ENCODE measurements at places on chromosomes 7 and 10.

DNA sequence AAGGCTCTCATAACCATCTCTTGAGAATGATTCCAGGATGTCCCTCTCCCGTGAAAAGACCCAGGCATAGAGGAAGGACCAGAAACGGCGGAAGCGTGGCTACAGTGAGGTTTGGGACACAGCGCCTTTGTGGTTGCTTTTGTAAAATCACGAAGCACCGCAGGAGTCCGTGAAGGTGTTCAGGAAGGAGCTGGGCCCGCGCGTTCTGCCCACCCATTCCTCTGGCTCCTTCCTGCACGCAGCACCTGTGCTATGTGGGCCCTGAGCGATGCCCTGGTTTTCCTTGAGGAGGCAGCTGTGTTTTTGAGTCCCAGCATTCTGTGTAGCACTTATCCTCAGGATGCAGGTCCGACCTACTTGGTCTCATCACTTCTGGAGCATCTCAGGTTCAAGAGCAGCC lies 112.8 kb downstream of the TRRAP start:
- DNase-seq: no peak

DNA sequence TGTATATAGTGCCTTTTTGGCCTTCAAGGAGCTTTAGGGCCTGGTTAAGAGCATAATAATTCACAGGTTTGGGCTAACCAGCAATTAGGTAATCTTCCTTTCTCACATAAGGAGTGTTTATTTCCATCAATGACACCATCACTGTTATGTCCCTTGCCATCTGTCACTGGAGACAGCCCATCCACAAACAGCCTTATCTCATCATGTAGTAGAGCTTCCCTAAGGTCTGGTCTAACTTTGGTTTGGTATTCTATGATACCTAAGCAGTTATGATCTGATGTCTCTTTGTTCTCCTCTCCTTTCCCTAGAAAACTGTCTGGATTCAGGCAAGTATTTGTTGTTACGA lies 26.4 kb downstream of the MAPK8 start:
- DNase-seq: no peak

GRCh38 chr10:6151087-6151977 lies 51.4 kb upstream of the PFKFB3 start:
- DNase-seq: peak; percentile 88

DNA sequence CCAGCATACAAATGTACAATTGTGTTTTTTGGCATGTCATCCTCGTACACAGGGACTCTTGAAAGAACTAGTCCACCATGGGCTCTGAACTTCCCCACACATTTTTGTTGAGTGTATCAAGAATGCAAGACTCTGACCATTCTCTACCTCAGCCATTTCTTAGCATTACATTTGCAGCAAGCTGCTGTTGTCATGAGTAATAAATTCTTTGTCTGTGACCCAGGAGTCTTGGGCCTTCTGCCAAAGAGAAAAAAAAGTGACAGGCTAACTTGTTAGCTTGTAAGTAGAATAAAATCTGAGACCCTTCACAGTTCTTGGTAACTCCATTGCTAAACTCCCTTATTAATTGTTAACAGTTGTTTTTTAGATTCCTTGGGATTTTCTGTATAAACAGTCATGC lies 542.3 kb upstream of the MBL2 start:
- DNase-seq: peak; percentile 36

DNA sequence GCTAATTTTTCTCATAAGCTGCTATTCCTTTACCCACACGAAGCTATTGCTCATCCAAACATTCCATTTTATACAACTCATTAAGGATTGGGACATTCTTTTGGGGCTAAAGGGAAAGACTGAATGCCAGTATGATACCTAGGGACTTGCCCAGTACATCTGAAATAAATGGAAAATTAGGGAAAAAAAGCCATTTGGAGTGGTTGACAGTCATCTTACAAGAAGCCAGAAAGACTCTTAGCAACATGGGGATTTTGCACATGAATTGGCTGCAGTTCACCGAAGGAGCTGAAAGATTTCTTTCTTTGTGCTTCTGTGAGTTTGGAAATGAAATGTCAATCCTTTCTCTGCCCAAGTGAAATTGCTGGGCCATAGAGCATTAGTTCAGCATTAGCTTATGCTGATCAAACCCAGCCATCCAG lies 43.3 kb upstream of the MTURN start:
- no peak for DNase-seq

DNA sequence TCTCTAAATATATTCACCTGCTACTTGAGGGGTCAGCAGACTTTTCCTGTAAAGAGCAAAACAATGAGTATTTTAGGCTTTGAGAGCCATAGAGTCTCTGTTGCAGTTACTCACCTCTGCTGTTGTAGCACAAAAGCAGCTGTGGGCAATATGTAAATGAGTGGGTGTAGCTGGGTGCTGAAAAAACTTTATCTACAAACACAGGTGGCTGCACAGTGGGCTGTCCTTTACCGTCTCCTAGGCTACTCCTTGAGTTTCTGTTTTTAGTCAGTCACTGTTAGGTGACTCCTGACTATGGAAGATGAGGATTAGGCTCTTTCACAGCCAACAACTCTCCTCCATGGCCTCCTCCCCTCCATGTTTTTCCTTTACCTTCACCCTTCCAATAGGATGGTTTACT lies 286.1 kb upstream of the C7orf33 start:
- DNase-seq: peak; percentile 64
